ENCODE measurements at places on chromosomes 4 and X. TPM values are rescaled to one million over a fixed set of nuclear protein-coding genes. Genes with fewer than 3 reads are reported as not detected.

DNA sequence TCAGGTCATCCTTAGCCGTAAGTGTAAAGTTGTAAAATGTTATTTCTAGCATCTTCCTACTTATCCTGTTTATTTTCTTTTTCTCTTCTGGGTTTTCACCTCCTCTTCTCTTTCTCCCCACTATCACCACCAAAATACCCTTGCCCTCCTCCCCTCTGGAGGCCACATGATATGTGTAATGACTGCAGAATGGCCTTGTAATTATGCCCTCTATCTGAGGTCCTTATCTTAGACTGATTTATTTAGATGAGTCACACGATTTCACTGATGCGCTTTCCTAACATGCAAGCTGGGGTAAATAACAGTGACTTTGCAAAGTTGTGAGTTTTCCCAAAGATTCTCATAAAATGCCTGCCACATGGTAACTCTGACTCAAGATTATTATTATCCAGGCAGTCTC is 231.8 kb upstream of the GPRIN3 start:
- DNase-seq: peak; percentile 78

Gene CCKAR
- under 0.01 TPM for total RNA-seq

DNA sequence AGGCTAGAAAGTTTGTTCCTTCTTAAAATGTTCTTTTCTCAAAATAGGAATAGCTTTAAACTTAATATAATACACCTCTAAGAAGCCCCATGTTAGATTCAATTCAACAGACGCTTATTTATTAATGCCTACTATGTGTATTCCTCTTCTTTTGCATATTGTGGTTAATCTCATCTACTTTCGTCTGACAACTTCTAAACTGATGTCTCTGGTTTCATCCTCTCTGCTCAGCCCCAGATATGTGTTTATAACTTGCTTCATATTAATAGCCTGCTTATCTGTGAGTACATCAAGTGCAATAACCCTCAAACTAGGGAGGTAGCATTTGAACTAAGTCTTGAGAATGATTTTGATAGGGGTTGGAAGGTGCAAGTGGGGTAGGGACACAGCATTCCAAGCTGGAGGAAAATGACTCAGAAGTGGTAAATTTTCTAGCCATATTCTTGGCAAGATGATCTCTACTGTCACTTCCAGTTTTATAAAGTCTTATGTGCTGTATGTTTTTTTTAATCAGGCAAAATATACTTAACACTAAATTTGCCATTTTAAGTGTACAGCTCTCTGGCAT is 37.0 kb downstream of the STK26 start:
- DNase-seq: no peak

DNA sequence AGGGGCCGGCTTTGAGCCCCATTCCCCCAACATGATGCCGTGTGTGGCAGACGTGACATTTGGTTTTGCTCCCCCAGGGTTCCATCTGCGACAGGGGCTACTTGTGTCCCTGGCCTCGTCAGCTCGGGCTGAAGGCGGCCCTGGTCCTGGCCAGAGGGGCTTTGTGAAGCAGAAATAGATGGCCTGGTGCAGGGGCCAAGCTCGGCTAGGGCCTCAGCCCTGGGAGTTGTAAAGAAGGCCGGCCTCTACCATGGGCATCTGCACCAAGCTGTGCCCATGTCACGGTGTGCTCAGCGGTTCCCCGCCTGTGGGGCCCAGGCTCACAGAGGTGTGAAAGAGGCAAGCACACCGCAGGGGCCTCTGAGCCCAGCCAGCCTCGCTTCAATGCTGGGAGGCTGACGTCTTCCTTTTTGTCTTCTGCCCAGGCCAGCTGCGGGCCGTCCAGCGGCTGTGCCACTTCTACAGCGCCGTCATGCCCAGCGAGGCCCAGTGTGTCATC is 32.5 kb downstream of the SH3TC1 start:
- DNase-seq: no peak

DNA sequence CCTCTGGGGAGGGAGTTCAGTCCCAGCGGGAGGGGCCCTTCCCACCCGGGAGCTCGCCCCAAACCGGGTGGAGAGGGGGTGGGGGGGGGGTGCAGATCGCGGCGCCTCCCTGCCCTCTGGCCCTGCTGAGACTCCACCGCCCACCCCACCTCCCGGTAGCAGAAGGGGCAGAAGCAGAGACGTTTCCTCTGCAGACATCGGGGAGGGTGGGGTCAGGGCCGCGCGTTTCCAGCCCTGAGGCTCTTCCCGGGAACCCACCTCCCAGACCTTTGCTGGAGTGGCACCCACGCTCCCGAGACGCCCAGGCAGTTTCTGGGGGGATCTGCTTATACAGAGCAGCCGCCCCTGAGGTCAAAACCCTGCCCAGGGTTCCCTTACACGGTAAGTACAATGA is 30.2 kb downstream of the CPLX1 start:
- no peak for DNase-seq

DNA sequence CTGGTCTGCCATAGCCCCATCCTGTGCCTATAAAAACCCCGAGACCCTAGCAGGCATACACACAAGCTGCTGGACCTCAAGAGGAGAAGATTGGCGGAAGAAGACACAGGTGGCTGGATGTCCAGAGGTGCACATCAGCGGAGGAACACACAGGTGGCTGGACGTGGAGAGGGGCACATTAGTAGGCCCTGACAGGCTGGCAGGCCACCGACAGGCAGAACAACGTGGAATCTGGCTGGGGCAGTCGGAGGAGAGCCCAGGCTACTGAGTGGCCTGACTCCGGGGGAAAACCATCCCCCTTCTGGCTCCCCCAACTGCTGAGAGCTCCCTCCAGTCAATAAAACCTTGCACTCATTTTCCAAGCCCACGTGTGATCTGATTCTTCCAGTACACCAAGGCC is 512.5 kb upstream of the AMOT start:
- DNase-seq: no peak

Gene CXorf65
- total RNA-seq: not detected

DNA sequence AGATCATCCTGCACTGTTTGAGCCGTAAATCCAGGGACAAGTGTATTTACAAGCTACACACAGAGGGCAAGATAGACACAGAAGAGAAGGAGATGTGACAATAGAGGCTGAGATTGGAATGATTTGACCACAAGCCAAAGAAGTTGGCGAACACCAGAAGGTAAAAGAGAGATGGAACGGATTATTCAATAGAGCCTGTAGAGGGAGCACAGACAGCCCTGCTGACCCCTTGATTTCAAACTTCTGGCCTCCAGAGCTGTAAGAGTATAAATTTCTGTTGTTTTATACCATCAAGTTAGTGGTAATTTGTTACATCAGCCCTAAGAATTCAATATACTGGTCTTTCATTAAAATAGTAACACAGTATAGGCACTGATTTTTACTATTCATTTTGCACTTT is 447.8 kb downstream of the FAT4 start:
- DNase-seq: no peak

DNA sequence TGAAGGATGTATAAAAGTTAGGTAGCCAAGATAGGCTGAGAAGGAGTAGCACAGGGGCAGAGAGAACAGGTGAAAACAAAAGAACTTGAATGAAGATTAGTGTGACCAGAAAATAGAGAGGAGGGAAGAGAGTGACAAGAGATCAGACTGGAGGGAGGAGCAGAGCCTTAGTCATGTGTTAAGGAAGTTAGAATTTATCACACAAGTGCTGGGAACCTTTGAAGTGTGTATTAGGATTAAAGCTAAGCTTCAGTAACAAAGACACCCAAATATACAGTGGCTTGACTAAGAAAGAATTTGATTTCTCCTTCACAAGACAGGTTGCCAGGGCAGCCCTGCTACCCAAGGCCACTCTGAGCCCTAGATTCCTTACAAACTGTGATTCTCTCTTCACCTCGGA is 10.7 kb upstream of the CCDC149 start:
- DNase-seq: no peak

Gene EDA
- 0.26 TPM for total RNA-seq

- DNase-seq: peak; percentile 83
Observed at GRCh38 chrX:18995221-18995620, 11.3 kb upstream of the PHKA2 start.

Gene MAGEA10
- total RNA-seq: not detected

Gene WDR19
- 34.8 TPM for total RNA-seq

Gene PLAC8
- total RNA-seq: 0.33 TPM

GRCh38 chrX:22959204-22959920 is 40.4 kb upstream of the DDX53 start:
- no peak for DNase-seq

GRCh38 chr4:118850488-118851173 is 14.7 kb upstream of the SEC24D start:
- DNase-seq: peak; percentile 42

DNA sequence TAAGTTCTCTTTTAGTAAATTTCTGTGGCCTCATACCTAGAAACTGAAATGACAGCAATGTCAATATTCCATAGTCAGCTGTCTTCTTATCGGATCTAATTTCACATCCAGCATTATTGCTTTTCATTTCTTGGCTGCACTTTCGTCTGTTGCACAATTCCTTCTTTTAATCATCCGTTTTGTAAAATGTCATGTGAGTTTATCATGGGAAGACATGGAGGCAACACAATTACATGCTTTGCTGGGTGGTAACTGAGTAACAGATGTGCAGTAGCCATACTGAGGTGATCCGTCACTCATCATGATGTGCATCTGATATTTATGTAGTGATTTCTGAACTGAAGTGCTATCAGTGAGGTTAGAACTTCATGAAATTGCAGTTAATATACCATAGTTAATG is 68.3 kb upstream of the SLC7A11 start:
- peak; percentile 61 for DNase-seq

- DNase-seq: peak; percentile 82
Observed at GRCh38 chrX:10579112-10580011, 41.0 kb downstream of the MID1 start.

DNA sequence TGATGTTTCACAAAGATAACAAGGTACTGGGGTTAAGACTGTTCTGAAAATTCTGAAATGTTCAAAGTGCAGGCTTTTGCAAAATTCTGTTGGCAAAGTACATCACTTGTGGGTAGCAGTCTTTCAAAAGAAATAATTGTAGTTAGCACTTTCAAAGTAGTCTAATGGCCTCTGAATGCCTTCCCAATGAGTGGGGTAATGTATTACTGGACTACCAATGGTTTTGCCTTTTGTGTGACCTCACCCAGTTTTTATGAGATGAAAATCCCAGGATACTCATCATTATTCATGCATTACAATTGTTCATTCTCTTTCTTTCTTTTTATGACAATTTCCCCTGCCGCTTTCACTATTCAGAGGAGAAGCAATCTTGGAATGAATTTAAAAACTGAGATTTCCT is 686.1 kb downstream of the GLUD2 start:
- DNase-seq: no peak

Gene LRP2BP
- total RNA-seq: 0.51 TPM

GRCh38 chr4:1400191-1400805 is 5.9 kb downstream of the NKX1-1 start:
- no peak for DNase-seq

DNA sequence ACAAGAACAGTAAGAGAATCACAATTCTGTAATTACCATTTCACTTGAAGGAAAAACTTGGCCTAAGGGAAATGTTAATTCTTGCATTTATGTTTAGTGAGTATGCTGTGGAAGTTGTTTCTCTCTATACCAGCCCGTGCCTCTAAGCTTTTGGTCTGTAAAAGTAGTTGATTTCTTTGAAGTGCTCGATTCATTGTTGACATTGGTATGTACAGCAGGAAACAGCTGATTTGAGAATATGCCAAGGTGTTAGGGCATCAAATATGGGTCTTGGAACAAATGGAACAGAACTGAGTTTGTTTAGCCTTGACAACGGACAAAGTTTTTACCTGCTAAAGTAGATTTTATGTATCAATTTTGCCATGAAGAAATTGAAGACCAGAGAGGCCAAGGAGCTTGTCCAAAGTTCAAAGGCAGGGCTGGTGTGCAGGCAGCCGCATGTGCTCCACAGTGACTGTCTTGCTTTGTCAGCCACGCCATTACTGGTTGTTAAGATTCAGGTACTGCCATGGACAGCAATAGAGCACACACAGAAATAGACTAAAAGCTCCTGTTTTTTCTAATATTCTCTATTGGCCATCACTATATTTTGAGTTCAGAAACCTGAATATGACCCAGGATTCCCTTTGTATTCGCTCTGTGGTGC is 75.5 kb upstream of the TLR3 start:
- DNase-seq: no peak

DNA sequence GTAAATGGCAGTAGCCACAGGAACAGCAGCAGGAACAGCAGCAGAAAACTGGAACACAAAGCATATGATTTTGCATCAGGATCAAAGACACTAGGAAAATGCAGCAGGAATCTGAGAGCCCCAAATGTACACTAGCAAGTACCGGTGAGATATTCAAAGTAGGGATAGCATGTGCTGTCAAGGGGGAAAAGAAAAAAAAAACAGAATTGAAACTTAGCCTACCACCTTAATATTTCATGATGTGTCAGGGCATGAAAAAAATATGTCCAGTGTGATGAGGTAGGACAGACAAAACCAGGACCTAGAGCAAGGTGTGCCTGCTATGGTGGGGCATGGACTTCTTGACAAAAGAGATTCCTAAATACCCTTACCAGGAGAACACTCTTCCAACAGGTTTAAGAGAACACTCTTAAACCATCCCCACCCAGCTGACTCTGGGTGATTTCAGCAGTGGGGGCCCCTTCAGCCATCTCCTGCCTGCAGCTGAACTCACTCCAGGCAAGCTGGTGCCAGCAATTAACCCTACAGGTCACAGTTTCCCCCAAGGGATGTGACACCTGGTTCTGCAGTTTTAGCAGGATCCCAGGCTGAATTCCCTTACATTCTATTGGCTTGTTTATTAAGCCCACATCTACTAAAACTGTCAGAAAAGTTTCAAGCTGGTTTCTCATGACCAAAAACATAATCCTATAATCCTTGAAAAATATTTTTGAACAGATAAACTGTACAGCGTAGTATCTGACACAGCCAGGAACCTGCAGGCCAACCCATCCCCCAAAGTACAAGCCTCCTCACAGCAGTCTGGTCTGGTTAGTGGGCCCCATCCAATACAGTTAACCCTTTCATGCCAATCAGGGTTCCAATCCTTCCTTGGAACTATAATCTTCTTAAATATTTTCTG is 62.9 kb upstream of the FMR1 start:
- no peak for DNase-seq

GRCh38 chr4:86594559-86595425 is 677 bp downstream of the PTPN13 start:
- peak; percentile 86 for DNase-seq

DNA sequence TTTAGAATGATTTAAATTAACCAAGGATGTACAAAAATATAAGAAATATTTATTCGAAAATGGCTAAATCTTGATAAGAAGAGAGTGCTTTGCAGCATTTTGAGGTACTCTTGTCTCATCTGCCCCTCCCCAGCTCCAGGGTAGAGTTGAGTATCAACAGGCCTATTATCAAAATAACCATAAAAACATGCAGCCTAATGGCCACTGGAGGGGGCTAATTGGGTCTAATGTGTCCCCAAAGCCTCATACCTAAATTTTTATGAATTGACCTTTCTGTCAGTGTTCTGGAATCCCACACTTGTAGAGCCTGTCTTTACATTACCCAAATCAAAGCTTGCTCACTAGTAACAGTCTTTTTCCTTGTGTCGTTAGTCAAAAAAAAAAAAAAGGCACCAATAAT is 544.9 kb upstream of the CPXCR1 start:
- DNase-seq: no peak

GRCh38 chrX:125093852-125094251 is 225.8 kb upstream of the TEX13C start:
- no peak for DNase-seq

GRCh38 chrX:20418379-20419150 is 151.9 kb upstream of the RPS6KA3 start:
- no peak for DNase-seq
